ENCODE measurements at places on chromosomes 16 and 17. TPM values are rescaled to one million over a fixed set of nuclear protein-coding genes. Genes with fewer than 3 reads are reported as not detected.

GRCh38 chr17:2867441-2868424 is 71.5 kb downstream of the RAP1GAP2 start:
- DNase-seq: no peak

GRCh38 chr17:63405741-63406261 is 40.3 kb downstream of the CYB561 start:
- DNase-seq: no peak

- DNase-seq: no peak
These were observed 9.9 kb downstream of the C16orf86 start for GRCh38 chr16:67676516-67676915.

- peak; percentile 38 for DNase-seq
These were observed 59.7 kb downstream of the SHISA6 start for GRCh38 chr17:11300738-11301137.

SLC47A1 gene
- polyA plus RNA-seq: 39.8 TPM

CCDC47 gene
- polyA plus RNA-seq: 52.4 TPM

CACNG1 gene
- polyA plus RNA-seq: 0.69 TPM

CXCL16 gene
- 201 TPM for polyA plus RNA-seq

HBA2 gene
- polyA plus RNA-seq: 68.9 TPM

GRCh38 chr17:57350266-57350665 is 93.9 kb downstream of the MSI2 start:
- peak; percentile 77 for DNase-seq

UNKL gene
- polyA plus RNA-seq: 23.7 TPM

CX3CL1 gene
- polyA plus RNA-seq: 12.9 TPM

CALB2 gene
- 53.2 TPM for polyA plus RNA-seq

CEP20 gene
- polyA plus RNA-seq: 70.6 TPM

DNA sequence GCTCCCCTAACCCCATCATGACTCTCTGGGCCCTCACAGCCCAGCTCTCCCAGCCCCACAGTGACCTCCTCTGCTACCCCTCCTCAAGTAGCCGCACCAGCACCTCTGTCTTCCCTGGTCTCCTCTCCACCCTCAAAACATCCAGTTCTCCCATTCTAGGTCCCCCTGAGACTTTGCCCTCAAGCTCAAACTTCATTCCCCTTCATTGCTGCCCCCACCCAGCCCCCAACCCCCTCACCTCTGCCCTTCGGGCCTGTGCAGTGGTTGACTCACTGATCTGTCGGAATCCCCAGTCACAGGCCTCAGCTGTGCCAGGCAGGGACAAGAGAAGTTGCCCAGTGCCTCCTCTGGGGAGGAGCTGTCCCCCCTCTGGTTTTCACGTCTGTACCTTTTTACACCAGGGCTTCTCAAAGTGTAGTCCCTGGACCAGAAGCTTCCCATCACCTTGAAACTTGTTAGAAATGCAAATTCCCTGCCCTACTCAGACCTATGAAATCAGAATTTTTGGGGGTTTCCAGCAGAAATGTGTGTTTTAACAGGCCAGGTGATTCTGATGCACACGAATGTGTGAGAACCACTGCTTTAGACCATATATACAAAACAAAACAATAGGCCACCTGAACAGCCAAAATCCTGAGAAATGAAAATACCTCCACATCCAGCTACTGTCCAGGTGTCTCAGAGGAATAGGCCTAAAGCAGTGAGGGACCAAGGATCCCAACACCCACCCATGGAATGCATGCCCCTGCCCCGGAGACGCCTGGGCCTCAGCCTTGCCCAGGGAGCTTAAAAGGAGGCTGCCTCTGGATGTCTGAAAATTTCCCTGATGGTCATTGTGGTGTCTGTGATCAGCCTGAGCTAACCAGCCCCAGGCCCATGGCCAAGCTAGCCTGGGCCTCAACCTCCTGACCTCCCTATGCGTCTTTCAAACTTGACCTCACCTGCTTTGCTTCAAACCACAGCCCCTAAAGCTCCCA is 853 bp upstream of the DOK4 start:
- no peak for DNase-seq

DNAI2 gene
- polyA plus RNA-seq: 80.5 TPM

DNA sequence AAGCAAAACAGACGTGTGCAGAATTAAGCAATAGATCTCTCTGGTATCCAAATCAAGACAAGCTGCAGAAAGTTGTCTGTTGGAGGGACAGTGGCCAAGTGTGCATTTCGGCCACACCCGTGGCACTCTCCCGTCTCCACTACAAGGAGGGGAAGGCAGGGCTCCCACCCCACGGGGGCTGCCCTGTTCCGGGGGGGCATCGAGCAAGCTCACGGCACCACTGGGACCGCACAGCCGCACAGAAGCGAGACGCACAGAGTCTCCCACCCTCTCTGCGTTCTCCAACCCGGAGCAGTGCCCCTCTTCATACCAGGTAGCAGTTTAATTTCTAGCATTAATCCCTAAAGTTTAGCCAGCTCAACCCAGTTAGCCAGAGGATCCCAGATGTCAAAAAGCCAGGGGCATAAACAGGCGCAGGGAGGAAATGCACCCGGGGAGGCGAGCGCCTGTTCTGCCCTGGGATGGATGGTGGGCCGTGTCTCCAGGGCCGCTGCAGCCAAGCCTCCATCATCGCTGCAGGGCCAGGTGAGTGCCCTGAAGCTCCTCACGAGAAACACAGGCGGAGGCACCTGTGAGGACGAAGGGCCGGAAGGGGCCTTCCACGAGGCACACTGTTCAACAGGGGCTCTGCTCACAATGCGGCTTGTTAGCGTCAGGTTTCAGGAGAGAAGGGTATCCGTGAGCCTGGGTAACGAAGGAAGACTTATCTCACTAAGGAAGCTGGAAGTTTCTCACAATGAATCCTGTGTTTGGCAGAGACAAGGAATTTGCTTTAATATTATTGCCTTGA is 42.1 kb upstream of the METRNL start:
- no peak for DNase-seq

TBX21 gene
- polyA plus RNA-seq: 1.1 TPM

CRHR1 gene
- 0.55 TPM for polyA plus RNA-seq

HS3ST3A1 gene
- polyA plus RNA-seq: 3.9 TPM

DNA sequence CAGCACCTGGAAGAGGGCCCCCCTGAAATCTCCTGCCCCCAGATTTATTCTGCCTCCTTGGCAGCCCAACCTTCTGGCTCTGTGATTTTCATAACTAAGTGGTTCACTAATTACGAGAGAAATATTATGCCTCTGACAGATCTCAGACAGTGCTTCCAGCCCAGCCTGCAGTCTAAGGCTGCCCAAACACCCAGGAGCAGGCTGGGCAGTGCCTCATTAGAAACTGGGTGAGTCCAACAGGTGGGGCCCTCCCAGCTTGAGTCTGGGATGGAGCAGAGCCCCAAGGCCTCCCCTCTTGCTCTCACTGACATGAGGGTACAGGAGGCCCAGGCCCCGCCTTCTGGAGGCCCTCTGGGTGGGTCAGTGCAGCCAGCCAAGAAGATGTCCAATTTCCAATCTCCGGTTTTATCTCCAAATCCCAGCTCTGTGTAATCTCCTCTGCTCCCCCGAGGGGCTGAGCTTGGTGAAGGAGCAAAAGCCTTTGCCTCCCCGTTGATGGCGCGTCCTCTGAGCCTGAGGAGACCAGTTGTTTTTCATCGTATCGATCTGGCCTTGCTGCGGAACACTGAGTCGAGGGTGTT is 20.1 kb upstream of the ABCC3 start:
- no peak for DNase-seq

GNG13 gene
- polyA plus RNA-seq: not detected

FBXL16 gene
- polyA plus RNA-seq: 23.4 TPM

USH1G gene
- polyA plus RNA-seq: 1.1 TPM

- no peak for DNase-seq
These were observed 33.0 kb downstream of the TEX2 start for GRCh38 chr17:64229815-64230728.

SNRNP25 gene
- polyA plus RNA-seq: 26.9 TPM

DNA sequence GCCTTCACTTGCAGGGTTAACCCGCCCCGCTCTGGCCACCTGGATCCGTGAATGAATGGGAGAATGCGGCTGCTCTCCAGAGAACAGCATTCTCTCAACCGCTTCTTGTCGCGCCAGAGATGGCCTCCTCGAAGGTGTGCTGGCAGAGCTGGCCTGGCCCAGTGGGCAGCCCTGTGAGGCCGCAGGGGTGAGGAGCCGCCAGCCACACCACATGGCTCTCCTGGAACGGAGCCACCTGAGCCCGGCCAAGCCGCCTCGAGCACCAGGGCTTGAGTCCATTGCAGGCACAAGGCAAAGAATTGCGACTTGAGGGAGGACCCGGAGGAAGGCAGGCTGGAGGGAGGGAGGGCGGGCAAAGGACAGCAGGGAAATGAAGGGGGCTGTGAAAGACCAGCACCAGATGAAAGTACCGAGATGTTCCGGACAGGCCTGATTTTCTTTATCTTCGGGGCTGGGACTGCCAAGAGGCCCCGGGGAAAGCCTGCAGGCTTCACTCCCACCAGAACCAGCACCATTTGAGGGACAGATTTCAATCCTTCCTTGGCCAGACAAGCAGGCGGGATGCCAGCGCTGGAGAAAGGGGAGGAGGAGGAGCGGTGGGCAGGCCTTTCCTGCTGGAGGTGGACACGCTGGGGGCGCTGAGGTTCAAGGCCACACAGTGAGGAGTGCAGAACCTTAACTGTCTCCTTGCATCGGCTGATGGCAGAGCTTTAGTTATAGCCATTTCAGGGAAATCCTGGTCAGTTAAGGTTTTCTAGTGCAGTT is 69.4 kb downstream of the MRC2 start:
- DNase-seq: peak; percentile 69

- peak; percentile 82 for DNase-seq
These were observed 13.1 kb upstream of the SREBF1 start for GRCh38 chr17:17849845-17850373.

GRCh38 chr17:65627891-65628643 is 66.6 kb upstream of the AXIN2 start:
- DNase-seq: peak; percentile 17

DNA sequence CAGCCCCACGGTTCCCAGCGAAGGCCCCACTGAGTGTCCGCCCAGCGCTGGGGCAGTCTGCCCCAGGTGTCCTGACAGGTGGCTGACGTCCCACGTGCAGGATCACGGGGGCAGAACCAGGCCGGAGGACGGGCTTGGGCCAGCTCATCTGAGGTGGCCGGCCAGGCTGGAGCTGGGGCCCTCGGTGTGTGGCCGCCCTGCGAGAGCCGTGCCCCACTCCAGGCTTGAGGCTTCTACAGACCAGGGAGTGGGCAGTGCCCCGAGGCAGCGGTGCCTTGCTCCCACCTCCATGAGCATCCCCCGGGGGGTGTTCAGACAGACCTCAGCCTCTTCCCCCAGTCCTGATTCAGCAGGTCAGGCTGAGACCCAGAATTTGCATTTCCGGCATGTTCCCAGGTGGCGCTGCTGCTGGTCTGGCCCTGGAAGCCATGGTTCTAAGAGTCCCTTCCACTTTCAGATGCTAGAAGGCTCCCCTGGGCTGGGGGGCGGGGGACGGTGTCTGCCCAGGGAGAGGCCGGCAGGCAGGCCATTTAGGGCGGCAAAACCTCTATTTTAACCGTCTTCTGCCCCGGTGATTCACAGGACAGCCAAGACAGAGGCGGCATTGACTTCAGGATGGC is 35.4 kb upstream of the PABPN1L start:
- no peak for DNase-seq

GRCh38 chr16:14358697-14359305 is 271.3 kb downstream of the PARN start:
- no peak for DNase-seq

DNA sequence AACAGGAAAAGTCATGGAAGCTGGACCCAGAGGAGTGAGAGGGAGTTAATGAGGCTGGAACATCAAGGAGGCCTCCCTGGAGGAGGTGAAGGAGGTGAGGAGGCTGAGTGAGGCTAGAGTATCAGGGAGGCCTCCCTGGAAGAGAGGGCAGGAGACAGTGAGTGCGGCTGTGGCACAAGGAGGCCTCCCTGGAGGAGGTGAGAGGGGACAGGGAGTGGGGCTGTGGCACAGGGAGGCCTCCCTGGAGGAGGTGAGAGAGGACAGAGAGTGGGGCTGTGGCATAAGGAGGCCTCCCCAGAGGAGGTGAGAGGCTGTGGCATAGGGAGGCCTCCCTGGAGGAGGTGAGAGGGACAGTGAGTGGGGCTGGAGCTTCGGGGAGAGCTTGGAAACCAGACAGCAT is 5.5 kb downstream of the CAMKK1 start:
- DNase-seq: no peak

DNA sequence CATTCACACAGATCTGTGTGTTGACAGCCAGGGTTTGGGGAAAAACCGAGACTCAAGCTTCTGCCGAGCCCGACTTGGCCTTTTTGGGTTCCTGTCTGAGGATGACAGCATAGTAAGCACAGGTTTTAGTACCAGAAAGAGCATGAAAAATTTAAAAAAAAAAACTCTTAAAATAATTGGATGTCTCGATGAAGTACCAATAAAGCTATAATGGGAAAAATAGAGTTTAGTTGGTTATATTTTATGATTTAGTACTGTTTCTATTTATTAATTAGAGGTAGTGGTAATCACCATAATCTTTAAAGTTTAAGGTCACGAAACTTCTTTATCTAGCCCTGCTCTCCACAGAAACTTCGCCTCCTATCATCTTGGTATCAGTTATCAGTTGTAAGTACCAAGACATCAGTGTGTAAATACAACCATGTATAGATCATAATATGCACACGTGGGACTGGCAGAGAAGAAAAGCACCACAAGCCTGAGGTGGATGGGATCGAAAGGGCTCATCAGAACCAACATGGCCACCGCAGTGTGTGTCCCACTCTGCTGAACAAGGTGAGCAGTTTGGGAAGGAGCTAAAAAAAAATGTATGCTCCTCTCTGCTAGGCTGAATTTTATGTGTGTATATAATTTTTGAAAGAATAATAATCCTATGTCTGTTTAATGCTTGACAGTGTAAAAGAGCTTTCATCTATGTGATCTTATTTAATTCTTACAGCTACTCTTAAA is 14.4 kb upstream of the EEF2K start:
- DNase-seq: peak; percentile 38

CSHL1 gene
- not detected for polyA plus RNA-seq

GRCh38 chr16:57239107-57239506 is 6.0 kb upstream of the ARL2BP start:
- DNase-seq: no peak

ALDH3A1 gene
- polyA plus RNA-seq: 4.2 TPM

- DNase-seq: peak; percentile 47
These were observed 29.3 kb downstream of the TK2 start for GRCh38 chr16:66520406-66521170.

VMO1 gene
- polyA plus RNA-seq: 0.98 TPM

PYDC1 gene
- not detected for polyA plus RNA-seq

SAMD14 gene
- polyA plus RNA-seq: 5.2 TPM

- peak; percentile 78 for DNase-seq
These were observed 12.6 kb downstream of the THRA start for GRCh38 chr17:40075201-40075941.

NETO2 gene
- polyA plus RNA-seq: 12.3 TPM

ZNF750 gene
- 0.21 TPM for polyA plus RNA-seq

DNA sequence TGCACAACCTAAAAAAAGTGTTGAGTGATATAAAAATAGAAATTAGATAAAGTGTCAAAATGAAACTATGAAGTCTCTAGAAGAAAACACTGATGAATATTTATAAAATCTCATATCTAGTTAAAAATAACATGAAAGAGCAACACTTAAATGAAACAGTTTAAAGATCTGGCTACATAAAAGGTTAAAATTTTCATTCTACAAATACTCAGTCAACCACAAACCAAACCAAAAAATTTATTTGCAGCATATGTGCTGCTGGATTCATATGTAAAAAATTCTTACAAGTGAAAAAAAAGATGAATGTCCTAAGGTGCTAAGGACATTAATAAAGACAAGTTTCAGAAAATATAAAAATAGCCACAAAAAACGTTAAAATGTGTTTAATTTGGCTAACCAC is 22.6 kb upstream of the CDYL2 start:
- DNase-seq: no peak

ZNF276 gene
- polyA plus RNA-seq: 31.0 TPM

- DNase-seq: peak; percentile 91
These were observed 4.4 kb downstream of the SERPINF2 start for GRCh38 chr17:1746975-1747543.

Data from testis (tissue), 5 donors.